ENCODE measurements at places on chromosomes 5 and 9.

GRCh38 chr5:43425983-43426382, 13.8 kb upstream of the CCL28 start:
- DNase-seq, result peak; percentile 84

- no peak for DNase-seq
Measured at GRCh38 chr9:129722913-129723312, 29.9 kb downstream of the PTGES start.

GRCh38 chr5:106269252-106269843, 1401.4 kb downstream of the EFNA5 start:
- DNase-seq, result no peak

DNA sequence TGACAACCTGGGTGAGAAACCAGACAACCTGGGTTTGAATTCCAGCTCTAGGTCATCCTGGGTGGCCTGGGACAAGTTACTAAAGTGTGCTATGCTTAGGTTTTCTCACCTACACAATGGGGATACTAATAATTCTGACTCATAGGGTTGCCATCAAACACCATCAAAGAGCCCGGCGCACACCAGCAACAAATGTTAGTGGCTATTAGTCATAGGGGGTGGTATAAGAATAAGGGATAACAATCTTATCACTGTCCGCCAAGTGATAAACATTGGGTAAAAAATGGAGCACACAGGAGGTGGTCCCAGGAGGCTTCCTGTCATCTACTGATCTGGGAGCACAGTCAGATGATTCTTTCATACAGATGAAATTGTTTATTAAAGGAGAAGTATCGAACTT, 61.4 kb upstream of the AFAP1L1 start:
- peak; percentile 78 for DNase-seq

DNA sequence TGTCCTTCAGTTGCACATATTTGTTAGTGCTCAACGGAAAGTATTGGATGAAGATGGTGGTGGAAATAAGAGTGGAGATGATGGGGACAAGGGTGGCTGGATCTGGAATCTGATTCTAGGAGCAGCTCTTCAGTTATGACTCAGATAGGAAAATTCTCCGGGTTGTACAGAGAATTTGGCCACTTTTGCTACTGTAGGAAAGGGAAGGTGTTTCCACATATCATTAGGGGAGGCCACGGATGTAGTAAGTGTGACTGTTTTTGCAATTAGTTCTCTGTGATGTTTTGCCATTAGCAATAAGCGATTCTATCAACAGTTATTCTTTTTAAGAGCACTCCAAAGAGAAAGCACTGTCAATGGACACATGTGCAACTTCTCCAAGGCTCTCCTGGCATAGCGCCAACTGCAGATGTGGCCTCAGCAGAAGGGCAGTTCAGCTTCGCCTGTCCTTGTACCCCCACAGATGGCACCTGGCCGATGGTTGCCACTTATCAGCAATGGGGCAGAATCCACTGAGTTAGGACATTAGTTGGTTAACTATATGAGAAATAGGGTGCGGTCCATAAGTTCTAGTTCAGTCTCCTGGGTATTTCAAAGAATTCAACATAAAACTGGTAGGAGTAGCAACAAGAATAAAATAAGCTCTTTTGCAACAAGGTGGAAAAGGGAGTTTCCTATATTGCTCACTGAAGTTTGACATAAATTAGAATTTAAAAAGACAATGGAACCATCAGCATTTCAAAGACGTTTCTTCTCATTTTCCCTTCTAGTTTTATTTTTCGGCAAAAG, 96.3 kb downstream of the ARSB start:
- DNase-seq, result no peak

- DNase-seq, result peak; percentile 58
Measured at GRCh38 chr5:172939071-172939470, 20.2 kb upstream of the RPL26L1 start.
